ENCODE measurements at places on chromosomes 4 and X.

GRCh38 chr4:26815706-26816105 lies 44.9 kb upstream of the STIM2 start:
- DNase-seq = no peak

GRCh38 chr4:31035761-31036160 lies 315.6 kb downstream of the PCDH7 start:
- no peak for DNase-seq

- DNase-seq = no peak
Measured at GRCh38 chrX:119132961-119133360, 5.3 kb upstream of the KIAA1210 start.

GRCh38 chr4:10336471-10336870 lies 120.8 kb downstream of the ZNF518B start:
- DNase-seq = no peak

GRCh38 chr4:81019006-81019405 lies 11.5 kb upstream of the BMP3 start:
- DNase-seq = no peak

DNA sequence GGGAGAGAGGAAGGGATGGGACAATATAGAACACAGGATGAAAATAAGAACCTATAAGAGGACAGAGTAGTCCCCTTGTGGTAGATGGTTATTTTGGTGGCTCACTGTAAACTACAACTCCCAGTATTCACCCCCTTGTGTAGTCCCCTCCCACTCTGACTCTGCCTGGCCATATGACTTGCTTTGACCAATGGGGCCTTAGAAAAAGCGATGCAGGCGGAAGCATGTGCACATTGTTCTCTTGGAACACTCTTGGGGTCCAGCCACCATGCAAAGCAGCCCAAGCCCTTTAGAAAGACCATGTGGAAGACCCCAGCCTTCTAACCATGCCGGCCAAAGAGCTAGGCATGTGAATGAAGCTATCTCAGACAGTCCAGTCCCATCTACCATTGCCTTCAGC lies 415.0 kb downstream of the BCOR start:
- no peak for DNase-seq

GRCh38 chrX:103461156-103461555 lies 58.1 kb downstream of the RAB40A start:
- DNase-seq = no peak

GRCh38 chr4:187289371-187289770 lies 565.7 kb upstream of the FAT1 start:
- DNase-seq = no peak
